Effector CD4-positive, alpha-beta T cell (primary cell): ENCODE measurements at places on chromosomes 3 and 15.

GRCh38 chr3:41580274-41580959 is 381.1 kb downstream of the CTNNB1 start:
- no peak for DNase-seq

GRCh38 chr3:134644731-134645514 is 5.9 kb downstream of the KY start:
- DNase-seq, result no peak

- DNase-seq, result no peak
These were observed 9.5 kb downstream of the RUVBL1 start for GRCh38 chr3:128113817-128114794.

DNA sequence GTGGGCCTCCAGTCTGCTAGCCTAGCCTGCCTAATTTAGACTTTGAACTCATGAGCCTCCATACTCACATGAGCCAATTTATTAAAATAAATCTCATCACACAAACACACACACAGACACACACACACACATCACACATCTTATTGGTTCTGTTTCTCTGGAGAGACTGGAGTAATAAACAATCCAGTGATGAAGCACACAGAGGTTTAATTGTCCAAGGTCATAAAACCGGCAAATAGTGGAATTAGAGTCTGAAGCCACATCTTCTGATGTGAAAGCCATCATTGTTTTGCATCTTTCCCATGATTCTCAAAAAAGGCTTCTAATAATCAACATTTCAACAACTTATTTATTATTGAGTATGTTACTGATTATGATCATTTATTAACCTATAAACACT is 249.4 kb upstream of the KCNH8 start:
- no peak for DNase-seq

GRCh38 chr3:150216866-150217600 is 191.1 kb upstream of the TSC22D2 start:
- DNase-seq, result no peak

DNA sequence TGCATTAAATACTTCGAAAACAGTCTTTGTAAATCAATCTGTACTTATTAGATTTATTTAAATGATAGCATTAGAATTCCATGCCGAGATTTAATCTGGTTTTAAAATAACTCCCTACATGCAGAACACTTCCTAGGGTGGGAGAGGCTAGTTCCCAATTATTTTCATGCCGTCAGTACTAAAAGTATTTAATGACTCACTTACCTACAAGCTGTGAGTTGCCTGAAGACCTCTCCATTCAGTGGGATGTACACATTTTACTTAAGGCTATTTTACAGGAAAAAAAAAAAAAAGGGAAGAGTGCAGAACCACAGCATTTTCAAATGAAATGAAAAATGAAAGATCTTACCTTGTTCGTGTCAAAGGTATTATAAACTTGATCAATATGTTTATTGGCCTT is 469 bp downstream of the GUCA1C start:
- DNase-seq, result no peak

- no peak for DNase-seq
These were observed 3.9 kb upstream of the SAMD7 start for GRCh38 chr3:169907476-169907875.

DNA sequence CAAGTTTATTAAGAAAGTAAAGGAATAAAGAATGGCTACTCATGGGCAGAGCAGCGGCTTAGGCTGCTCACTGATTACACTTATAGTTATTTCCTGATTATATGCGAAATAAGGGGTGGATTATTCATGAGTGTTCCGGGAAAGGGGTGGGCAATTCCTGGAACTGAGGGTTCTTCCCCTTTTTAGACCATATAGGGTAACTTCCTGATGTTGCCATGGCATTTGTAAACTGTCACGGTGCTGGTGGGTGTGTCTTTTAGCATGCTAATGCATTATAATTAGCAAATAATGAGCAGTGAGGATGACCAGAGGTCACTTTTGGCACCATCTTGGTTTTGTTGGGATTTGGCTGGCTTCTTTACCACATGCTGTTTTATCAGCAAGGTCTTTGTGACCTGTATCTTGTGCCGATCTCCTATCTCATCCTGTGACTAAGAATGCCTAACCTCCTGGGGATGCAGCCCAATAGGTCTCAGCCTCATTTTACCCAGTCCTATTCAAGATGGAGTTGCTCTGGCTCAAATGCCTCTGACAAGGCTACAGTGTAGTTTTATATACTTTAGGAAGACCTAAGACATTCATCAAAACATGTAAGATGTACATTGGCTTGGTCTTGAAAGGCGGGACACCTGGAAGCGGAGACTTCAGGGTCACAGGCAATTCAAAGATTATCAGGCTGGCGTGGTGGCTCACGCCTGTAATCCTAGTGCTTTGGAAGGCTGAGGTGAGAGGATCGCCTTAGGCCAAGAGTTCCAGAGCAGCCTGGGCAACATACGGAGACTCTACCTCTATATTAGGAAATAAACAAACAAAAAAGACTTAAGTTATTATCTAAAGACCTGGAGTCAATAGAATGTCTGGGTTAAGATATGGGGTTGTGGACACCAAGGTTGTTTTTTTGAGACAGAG is 3.2 kb upstream of the BLOC1S6 start:
- DNase-seq, result no peak

- no peak for DNase-seq
These were observed 14.4 kb downstream of the CCDC32 start for GRCh38 chr15:40550341-40551037.

DNA sequence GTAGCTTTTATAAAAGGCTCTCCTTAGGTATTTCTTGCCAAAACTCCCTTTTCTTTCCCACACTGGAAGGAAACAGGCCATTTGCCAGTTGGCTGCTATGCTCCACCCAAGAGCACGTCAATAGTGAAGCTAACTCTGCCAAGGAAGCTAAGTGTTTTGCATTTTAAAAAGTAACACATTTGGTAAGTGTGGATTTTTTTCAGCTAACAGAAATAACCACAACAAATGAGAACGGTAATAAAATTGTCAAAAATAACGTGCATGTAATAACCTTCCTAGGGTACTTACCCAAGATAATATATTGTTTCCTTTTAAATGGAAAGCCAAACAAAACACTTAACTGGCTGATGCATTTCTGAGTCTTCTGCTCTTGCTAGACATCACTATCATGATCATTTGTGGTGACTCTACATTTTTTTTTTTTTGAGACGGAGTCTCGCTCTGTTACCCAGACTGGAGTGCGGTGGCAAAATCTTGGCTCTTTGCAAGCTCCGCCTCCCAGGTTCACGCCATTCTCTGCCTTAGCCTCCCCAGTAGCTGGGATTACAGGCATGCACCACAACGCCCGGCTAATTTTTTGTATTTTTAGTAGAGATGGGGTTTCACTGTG is 4.6 kb downstream of the DPP8 start:
- DNase-seq, result no peak

DNA sequence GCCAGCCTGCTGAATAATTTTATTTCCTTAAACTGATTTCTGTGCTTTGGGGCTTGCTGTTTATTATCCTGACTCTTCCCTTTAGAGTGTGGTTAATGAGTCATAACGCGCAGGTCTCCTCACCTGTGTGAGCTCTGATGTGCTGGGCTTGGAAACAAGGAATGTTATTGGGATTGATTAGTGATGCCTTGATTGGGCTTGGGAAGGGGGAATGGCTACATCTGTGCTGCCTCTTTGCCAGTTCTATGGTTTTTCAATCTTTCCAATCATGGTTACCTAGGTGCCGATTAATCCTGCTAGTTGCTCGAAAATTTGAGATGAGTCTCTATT is 161.0 kb downstream of the THSD4 start:
- DNase-seq, result no peak

- DNase-seq, result no peak
These were observed 6.6 kb downstream of the PRKCD start for GRCh38 chr3:53167418-53168174.

DNA sequence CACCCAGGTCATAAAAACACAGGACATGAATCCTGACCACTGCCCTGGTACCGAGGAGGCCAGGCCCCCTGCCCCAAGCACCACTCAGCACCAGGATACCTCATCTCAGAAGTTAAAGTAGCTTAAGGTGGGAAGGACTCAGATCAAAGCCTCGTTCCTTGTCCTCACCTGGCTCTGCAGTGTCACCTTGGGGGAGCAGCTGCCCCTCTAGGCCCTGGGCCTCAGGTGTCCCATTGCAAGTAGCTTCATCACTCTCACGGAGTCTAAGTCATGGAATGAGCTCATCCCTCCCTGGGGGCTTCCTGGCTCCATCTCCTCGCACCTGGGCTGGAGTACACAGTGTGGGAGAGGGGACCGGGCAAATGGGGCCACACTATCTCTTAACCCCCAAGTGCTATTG is 148.0 kb downstream of the TPRA1 start:
- no peak for DNase-seq
